Fibroblast of gingiva (primary cell): ENCODE measurements at places on chromosomes 13 and 19.

GRCh38 chr13:29674532-29674931 lies 79.0 kb upstream of the SLC7A1 start:
- no peak for DNase-seq

DNA sequence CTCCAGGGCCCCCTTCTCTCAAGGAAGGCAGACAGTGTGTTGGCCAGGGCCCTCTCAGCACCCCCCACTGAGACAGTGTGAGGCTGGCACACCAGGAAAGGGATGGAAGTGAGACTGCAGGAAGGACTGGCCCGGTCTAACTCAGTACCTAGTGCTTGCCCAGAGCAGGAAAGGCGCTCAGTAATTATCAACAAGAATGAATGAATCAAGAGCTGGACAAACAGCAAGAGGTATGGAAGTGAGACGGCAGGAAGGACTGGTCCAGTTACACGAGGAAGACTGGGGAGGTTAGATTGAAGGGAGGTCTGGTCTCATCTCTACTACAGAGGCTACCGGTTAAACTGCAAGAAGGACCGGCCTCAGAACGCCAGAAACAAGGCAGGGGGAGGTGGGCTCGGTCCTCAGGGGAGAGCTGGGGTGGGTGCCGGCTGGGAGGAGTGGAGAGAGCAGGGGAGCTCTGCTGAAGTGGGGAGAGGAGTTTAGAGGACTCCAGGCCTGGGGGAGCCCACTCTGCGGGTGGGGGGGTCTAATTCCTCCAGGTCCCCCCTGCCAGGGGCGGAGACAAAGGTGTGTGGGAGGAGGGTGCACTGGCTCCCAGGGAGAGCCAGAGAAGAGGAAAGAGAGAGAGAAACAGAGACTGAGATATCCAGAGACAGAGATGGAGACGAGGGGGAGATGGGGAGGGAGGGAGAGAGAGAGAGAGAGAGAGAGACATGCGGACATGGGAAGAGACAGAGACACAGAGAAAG lies 1.1 kb downstream of the SLC8A2 start:
- DNase-seq: no peak

DNA sequence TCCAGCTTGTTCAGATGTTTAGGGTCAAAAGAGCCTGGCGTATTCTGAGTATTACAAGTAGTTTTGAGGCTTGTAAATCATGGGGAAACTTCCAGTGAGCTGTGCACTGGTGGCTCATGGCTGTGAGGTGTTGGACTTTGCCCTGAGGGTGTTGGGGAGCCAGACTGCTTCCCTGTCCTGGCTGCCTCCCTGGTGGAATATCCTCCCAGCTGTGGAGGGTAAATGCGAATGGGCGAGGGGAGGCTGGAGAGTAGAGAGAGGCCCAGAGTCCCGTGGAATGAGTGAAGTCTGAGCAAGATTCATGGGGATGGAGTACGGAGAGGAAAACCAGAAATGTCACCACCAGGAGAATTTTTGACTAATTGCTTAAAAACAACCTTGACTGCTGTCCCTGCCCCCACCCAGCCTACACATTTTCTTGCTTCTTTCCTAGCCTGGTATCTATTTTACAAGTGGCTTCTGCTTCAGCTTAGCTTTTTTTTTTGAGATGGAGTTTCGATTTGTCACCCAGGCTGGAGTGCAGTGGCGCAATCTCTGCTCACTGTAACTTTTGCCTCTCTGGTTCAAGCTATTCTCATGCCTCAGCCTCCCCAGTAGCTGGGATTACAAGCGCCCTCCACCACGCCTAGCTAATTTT lies 3.7 kb downstream of the SNRPA start:
- DNase-seq: no peak

GRCh38 chr19:51129716-51130115 lies 5.0 kb downstream of the SIGLEC9 start:
- DNase-seq: no peak

DNA sequence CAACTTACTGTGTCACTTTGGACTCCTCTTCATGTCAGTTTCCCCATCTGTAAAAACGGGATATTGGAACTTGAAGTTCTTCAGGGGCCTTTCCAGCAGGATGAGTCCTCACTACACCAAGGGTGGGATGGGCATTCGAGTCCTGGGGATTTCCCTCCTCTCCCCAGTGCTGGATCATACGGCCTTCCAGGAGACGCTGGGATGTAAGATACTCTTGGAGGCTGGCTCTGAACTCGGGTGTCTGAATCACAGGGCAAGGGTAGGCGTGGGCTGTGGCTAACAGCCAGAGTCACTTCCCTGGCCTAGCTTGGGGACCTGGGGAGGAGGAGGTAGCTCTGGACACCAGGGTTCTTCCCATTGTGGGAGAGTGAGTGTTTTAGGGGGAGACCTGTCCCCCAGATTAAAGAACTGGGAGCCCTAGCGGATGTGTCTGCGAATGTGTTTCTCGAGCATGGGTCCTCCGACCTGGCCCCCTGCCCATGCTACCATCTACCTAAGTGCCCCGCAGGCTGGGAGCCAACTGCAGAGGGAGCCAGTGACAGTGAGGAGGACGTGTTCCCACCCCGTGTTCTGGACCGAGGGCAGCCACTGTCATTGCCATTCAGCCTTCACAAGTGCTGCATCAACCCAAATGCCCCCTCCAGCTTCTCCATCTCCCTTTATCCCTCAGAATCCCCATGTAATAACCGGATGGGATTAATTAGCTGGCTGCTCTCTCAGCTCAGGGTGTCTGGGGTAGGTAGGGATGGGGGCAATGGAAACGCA lies 2.4 kb upstream of the CYTH2 start:
- no peak for DNase-seq

DNA sequence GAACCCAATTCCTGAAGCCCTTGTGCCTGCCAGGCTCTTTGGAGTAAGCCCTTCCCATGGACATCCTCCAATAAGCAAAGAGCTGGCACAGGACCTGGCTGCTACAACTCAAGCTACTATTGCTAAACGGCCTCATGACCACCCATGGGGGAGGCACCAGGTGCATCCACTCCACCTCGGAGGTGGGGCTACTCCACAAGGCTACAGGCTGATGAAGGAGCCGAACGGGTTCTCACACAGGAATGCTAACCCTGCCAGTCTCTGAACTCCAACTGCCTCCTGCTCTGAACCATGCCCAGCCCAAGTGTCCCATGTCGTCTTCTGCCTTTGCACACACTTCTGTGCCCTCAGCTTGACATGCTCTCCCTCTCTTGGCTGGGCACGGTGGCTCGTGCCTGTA lies 10.0 kb downstream of the SYMPK start:
- no peak for DNase-seq

DNA sequence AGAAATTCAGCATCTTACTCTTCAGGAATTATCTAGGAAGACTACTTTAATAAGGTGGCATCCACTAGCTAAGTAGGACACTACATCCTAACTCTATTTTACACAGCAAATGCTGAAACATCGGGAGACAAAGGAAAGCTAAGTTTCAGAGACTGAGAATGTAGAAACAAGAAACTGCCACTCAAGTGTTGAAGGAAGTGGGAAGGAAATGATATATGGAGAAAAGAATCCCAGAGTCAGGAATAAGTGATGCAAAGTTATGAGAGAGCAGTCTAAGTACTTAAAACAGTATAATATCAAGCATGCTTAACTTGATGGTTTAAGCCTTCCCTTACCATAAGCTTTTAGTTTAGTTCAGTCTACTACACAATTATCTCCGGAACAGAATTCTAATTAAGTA lies 52.4 kb downstream of the RBM26 start:
- DNase-seq: no peak

- DNase-seq: peak; percentile 56
Observed at GRCh38 chr13:46759846-46760245, 37.1 kb downstream of the ESD start.

- no peak for DNase-seq
Observed at GRCh38 chr13:27279506-27279905, 8.9 kb downstream of the RASL11A start.

DNA sequence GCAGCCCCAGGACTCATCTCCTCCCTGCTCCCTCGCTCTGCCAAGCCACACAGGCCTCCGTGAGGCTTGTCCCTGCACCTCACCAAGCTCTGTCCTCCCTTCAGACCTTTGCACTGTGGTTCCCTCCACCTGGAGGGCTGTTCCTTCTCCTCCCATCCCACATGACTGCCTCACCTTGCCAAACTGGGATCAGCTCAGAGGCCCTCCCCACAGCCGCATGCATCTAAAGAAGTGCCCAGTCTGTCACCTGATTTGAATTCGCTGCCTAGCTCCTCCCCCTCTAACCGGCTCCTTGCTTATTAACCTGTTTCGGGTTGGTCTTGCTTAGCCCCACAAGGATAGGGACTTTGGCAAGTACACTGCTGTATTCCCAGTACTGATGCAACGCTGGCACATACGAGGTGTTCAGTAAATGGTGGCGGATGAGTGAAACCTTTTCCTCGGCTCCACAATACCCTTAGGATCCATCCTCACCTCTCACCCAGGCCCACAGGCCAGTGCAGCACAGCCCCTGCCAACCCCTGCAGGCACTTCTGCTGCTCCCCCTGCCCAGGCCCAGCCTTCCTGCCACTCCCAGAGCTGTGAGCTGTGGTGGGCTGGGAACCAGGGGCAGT lies 4.4 kb downstream of the AKT2 start:
- no peak for DNase-seq

DNA sequence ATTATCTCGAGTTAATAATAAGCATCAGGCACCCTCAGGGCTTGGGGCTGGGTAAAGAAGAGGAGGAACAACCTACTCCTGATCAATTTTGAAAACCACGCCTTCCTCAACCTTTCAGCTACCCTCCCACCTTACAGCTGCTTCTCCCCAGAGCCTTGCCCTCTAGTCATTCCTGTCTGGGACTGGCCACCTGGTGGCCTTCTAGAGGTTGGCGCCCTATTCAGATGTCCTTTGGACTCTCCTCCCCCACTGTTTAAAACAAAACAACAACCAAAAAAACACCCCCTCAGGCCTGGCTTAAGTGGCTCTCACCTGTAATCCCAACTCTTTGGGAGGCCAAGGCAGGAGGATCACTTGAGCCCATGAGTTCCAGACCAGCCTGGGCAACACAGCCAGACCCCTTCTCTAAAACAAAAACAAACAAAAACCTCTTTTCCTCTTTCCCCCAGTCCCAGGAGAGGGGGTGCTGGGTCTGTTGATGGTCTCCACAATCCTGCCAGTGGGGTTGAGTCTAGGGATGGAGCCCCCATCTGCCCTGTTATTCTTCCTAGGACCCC lies 62.3 kb downstream of the CCDC70 start:
- DNase-seq: no peak

- no peak for DNase-seq
Observed at GRCh38 chr13:98521461-98522247, 55.3 kb downstream of the STK24 start.

- no peak for DNase-seq
Observed at GRCh38 chr13:74987124-74987690, 494.8 kb downstream of the TBC1D4 start.

DNA sequence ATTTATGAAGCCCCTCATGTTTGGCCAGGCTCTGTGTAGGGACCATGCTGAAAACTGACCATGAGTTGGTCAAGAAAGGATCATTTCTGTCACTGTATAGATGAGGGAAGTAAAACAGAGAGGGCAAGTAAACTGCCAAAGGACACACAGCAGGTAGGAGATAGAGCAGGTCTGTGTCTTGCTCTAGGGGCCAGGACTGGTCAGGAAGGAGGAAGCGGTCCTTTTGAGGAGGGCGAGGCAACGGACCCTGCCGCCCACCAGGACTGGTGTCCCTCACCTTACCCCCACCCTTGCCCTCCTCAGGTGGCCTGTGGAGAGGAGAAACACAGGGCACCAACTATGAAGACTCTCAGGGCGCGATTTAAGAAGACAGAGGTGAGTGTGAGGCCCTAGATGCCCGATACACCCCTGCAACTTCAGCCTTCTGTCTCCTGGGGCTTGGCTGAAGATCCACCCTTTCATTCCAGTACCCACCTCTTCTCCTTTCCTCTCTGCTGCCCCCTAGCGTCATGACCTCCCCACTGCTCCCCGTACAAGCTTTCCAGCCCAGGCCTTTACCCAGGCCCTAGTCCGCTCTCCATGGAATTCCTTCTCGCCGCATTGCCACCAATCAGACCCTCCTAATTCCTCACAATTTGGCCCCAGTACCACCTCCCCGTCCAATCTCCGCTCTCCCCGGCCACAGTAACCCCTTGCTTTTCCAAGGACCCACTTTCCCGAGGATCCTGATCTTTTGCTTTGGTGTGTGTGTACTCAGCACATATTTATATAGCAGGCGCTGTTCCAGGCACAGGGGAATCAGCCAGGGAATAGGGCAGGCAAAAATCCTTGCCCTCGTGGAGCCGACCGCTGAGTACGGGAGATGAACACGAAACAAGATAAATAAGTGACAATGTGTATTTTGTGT lies 3.9 kb downstream of the ANKRD24 start:
- DNase-seq: peak; percentile 54

DNA sequence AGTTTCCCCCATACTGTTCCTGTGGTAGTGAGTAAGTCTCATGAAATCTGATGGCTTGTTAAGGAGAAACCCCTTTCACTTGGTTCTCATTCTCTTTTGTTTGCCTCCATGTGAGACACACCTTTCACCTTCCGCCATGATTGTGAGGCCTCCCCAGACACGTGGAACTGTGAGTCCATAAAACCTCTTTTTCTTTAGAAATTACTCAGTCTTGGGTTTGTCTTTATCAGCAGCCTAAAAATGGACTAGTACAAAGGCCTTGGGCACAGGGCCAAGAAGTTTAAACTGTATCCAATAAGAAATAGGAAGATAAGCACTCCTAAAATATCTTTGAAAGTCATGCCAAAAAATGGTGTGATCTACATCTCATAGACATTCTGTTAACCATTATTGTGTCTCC lies 176.9 kb downstream of the TBC1D4 start:
- no peak for DNase-seq

- peak; percentile 61 for DNase-seq
Observed at GRCh38 chr19:41276231-41276630, 12.1 kb downstream of the HNRNPUL1 start.

GRCh38 chr19:30927705-30928104 lies 421.5 kb downstream of the TSHZ3 start:
- no peak for DNase-seq
